Stimulated activated CD4-positive, alpha-beta T cell treated with anti-CD3 and anti-CD28 coated beads, TNF-alpha, amount 100 ng/mL, for 4 hours (primary cell): ENCODE measurements at places on chromosomes 12 and 14.

- DNase-seq, result no peak
Measured at GRCh38 chr12:77540097-77540496, 290.6 kb upstream of the NAV3 start.

- DNase-seq, result no peak
Measured at GRCh38 chr14:94773061-94773648, 3.2 kb upstream of the GSC start.

GRCh38 chr14:30996892-30997659 lies 28.4 kb upstream of the AP4S1 start:
- DNase-seq, result no peak

- DNase-seq, result no peak
Measured at GRCh38 chr12:52454411-52455201, 2.7 kb upstream of the KRT6B start.

DNA sequence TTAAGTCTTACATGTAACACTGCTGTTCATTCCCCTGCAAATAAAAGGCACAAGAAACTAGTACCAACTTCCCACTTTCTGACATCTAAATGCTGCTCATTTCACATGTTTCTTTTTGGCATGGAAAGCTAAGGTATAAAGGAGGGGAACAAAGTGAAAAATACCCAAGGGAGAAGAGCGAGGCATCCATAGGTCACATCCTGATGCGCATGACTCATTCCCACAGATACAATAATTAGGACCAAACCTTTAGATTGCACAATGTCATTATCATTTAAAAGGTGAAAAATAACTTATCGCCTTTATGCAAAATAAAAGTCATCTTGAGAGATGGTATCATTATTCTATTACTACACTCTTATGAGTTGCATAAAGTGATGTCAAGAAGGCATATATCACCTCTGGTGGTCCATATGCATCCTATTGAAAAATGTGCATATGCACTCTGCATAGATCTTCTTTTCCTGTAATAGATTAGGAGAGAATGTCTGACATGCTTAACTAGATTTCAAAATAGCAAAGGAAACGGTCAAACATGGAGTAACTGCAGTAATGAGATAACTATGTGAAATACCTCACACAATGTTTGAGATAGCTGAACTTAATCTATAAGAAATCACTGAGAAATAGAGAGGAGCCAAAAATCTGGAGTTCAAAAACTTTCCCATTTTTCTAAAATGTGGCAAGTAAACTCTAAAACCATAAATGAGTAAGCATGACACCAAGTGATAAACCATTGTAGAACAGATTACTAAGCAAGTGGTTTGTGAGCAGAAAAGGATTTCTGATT lies 382.5 kb upstream of the TMTC1 start:
- DNase-seq, result no peak

- no peak for DNase-seq
Measured at GRCh38 chr14:32331206-32331605, 2.1 kb downstream of the AKAP6 start.

- DNase-seq, result no peak
Measured at GRCh38 chr14:102479777-102480176, 29.8 kb downstream of the ANKRD9 start.

GRCh38 chr12:123490089-123490488 lies 32.1 kb downstream of the SNRNP35 start:
- no peak for DNase-seq

DNA sequence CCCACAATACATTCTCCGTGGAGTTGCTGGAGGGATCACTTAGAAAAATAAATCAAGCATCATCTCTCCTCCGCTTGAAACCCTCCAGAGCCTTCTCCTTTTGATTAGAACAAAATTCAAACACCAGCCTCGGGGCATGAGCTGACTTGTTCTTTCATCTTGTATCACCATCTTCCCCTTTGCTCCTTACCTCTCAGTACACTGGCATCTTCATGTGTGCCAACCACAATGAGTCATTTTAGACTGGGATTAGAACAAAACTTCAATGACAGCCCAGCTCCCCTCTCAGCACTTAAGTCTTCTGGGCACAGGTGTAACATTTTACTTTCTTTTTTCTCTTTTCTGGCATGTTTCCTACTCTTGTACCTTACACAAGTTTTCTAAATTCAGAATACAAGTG lies 1159.2 kb upstream of the TMEM132C start:
- DNase-seq, result no peak
